ENCODE measurements at places on chromosomes 5 and 9.

- DNase-seq, result no peak
These were observed 17.8 kb downstream of the ITK start for GRCh38 chr5:157198277-157198986.

DNA sequence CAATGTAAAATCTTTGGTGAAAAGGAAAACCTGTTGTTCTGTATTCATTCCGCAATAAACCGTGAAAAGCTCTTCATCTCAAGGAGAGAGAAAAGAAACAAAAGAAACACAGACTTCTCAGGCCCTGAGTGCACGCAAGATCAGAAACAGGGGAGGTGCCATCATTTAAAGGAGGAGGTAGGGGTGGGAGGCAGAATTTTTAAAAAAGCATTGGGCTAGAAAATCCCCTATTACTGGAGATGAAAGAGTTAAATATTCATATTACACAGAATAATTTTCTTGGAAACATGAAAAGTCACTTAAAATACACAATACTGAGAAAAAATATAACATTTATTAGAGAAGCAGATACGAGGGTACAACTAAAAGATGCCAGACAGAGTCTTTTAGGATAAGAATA lies 56.3 kb downstream of the USP20 start:
- no peak for DNase-seq

GRCh38 chr5:109880907-109881685 lies 191.4 kb downstream of the MAN2A1 start:
- no peak for DNase-seq

DNA sequence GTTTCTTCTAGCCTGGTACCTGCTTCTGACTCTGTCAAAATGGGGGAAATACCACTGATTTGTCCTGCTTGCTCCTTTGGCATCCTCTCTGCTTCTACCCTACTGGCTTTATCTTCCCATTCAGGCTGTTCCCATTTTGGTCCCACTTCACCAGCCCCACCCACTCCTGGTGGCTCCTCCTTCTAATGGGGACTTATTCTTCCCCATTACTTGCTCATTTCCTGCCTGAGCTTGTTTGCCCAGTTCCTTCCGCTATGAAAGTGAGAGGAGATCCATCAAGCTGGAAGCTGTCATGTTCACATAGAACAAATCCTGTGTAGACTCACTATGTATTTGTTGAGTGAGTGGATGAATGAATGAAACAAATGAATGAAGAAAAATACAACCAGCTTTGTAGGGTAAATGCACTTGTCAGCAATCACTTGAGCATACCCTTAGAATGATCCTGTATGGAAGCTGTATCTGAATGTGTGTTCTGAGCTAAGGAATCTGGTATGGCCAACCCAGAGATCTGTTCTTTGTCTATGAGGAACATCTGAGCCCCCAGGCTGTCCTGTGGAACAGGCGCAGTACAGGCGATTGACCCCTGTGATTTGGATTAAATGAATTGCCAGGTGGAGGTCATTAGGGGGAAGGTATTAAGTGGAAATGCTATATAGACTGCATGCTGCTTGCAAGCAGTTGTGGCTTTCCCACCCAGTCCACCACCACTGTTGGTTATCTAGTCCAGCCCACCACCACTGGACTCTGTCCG lies 89.5 kb downstream of the APBA1 start:
- DNase-seq, result no peak

DNA sequence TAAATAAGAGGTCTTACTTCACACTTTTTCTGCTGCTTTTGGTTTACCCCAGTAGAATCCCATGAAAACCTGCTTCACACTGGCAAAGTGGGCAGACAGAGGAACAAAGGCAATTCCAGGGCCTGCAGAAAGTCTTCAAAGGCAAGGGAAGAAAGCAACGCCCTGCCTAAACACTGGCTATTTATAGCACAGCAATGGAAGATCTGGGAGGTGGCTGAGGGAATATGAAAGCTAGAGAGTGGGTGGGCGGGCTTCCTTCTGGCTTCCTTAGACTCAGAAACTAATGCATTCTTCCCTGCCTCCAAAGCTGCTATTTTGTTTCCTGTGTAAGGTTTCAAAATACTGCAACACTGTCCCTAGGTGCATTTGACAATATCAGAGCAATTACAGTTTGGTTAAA lies 46.8 kb downstream of the ELAVL2 start:
- DNase-seq, result no peak

DNA sequence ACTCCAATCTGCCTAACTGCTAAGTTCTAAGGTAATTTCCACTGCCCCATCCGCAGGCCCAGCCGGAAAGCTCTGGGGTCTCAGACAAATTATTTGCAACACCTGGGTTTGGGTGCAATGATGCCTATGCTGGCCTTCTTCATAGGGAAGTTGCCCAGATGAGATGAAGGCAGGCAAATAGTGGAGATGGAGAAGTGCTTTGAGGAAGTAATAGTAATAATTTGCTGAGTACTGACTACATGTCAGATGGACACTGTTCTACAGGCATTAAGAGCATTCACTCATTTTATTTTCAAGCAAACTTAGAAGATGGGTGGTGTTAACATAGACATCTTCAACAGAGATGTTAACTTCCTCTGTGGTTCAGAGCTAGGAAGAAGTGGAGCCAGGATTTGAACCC lies 3.8 kb downstream of the PCDH12 start:
- no peak for DNase-seq

GRCh38 chr9:73515216-73515615 lies 363.6 kb downstream of the ANXA1 start:
- DNase-seq, result no peak

DNA sequence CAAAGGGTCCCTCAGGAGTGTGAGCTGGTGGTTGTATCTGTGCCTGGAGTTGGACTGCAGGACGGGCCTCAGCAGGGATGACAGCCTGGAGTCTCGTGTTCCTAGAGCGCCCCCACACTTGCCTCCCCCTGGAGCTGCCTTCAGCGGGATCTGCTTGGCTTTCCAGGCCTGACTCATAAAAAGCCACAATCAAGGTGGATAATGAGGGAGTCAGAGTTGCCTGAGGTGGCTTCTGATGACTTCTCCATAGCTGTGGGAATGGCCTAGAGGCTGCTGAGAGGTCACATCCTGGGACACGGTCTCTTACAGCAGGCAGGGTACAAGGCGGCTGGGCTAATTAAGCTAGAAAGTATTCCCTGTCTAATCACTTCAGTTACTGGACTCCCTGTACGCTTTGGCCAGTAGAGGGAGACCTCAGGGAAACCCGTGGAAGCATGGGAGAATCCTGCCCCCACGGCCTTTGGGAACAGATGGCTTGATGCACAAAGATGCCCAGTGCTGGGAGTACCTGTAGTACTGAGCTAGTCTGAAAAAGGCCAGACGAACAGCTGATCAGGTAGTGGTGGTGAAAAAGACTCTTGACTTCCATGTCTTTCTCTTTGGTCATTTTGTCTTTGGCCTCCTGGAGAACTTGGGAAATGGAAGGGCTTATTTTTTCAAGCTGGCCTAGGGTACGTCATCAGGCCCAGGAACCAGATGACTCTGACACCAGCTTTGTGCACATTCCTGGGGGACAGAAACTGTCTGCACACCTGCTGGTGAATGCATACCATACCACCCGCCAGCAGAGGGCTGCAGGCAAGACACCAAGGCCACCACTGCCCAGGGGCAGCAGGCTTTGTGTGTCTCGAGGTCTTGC lies 16.1 kb upstream of the FRRS1L start:
- DNase-seq, result no peak

DNA sequence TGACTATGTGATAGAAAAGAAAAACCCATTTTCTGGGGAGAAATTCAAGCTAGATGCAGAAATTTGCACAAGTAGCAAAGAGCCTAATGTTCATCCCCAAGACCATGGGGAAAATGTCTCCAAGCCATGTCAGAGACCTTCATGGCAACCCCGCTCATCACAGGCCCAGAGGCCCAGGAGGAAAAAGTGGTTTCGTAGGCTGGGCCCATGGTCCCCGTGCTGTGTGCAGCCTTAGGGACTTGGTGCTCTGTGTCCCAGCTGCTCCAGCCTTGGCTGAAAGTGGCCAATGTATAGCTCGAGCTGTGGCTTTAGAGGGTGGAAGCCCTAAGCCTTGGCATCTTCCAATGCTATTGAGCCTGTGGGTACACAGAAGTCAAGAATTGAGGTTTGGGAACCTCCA lies 711.2 kb upstream of the ZNF608 start:
- no peak for DNase-seq

GRCh38 chr5:154311362-154311761 lies 120.8 kb downstream of the GALNT10 start:
- no peak for DNase-seq

GRCh38 chr9:99726758-99727157 lies 94.9 kb upstream of the NR4A3 start:
- DNase-seq, result no peak

GRCh38 chr5:55734658-55735057 lies 3.2 kb upstream of the DDX4 start:
- no peak for DNase-seq

- no peak for DNase-seq
These were observed 15.0 kb downstream of the HMMR start for GRCh38 chr5:163475411-163475810.

DNA sequence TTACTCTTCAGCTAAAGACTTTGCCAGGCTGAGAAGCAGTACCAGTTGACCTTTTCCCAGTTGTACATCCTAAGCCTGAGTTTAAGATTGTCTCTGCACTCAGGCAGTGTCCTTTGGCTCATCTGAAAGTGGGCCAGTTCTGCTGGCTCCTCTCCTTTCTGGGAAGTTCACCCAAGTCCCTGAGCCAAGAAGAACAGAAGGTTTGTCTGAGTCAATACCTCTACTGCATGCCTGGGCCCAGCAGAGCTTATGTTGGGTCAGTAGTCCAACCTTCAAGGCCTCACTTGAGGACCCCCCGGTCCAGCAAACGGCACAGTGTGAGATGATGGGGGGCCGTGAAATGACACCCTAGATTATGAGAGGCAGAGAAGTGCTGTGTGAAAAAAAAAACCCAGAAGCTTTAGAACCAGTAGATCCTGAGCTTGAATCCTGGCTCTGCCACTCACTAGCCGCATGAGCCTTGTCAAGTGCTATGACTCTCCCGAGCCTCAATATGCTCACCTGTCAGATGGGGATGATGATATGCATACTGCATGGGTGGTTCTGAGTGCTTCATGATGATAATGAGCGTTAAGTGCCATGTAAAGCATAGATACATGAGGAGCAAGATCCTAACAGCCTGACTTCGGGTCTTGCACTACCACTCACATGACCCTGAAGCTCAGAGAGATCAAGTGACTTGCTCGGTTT lies 156.0 kb downstream of the MACROH2A1 start:
- no peak for DNase-seq

DNA sequence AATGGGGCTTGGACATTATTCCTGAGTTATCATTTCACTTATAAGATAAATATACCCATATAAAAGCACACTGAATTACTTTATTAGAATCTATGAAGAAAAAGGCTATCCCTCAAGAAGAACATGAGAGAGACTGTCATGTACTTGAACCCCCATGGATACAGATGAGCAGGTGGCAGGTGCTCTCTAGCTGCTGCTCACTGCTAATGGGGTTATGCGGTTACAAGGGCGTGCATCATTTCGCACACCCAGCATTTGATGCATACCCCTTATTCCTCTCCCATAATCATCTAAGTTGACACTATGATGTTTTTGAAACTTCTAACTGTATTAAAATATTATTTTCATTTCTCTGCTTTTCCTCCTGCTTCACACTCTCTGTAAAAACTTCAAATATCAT lies 16.4 kb downstream of the ITK start:
- no peak for DNase-seq
